ENCODE measurements at places on chromosomes 4 and X.

DNA sequence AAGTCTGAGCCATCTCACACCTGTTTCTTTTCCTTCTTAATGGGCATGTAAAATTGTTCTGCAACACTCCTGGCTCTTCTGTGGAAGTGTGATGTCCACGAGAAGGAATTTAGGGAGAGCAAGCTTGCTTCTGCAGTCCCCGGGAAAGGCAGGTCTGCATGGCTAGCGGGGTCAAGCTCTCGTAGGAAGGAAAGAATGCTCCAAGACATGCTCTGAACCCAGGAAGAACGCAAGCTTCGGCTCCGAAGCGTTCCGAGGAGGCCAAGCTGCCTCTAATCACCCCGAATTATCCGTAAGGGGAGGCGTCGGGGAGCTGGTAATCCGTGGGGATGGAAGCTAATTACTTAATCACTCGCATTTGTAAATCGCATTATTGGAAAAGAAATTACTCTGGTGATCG lies 177.7 kb downstream of the CRLF2 start:
- no peak for DNase-seq

DNA sequence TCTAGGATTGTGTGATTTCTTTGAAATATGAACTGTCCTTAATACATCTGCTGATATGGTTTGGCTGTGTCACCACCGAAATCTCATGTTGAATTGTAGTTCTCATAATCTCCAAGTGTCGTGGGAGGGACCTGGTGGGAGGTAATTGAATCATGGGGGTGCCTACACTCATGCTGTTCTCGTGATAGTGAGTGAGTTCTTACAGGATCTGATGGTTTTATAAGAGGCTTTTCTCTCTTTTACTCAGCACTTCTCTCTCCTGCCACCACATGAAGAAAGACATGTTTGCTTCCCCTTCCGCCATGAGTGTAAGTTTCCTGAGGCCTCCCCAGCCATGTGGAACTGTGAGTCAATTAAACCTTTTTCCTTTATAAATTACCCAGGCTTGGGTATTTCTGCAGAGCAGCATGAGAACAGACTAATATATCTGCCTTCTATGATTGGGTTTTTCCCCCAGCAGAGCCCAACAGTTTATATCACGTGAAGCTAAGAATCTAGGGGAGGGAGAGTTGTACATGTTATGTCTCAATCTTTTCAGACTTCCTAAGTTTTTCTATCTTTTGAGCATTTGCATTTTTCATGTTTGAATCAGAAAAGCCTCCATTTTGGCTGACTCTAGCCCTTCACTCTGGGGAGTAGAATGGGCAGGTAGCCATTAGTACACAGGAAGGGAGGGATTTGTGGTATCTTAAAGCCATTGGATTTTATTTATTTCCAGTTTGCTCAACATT lies 58.9 kb downstream of the PLAC1 start:
- DNase-seq: no peak

DNA sequence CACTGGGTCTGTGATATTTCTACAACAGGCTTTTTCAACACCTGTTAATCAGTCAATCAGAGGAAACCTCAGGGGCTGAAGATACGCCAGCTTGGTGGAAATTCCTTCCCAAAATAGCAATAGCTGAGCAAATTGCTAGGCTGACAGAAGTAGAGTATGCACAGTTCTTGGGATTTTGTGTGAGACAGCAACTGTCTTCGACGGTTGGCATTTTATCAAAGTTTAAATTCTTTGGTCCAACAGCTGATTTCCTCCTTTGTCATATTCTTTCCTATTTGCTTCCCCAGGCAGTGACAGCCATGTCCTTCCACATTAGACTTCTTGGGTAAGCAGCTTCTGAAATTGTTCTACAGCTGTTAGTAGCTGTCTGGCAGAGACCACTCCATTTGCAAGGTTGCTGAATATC lies 8.0 kb upstream of the PALLD start:
- no peak for DNase-seq

- no peak for DNase-seq
Measured at GRCh38 chrX:68917799-68918198, 89.0 kb downstream of the EFNB1 start.

- DNase-seq: no peak
Measured at GRCh38 chr4:71217688-71218087, 121.1 kb upstream of the SLC4A4 start.

DNA sequence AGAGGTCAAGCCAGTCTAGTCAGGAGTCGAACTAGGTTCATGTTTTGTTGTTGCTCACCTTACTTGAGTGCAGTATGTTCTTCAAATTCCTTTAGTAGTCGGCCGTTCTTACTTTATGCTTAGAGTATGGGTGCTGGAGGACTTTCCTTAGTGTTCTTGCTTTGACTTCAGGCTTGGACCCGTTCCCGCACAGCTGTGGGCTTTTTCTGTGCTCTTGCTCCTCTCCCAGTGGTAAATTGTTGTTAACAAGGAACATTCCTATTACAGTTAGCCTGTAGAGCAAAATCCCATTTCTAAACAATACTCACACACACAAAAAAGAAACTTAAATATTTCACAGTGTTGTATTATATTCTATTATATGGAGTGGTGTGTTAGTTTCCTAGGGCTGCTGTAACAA lies 113.5 kb downstream of the RAP1GDS1 start:
- no peak for DNase-seq

- DNase-seq: no peak
Measured at GRCh38 chr4:11546391-11547175, 117.9 kb upstream of the HS3ST1 start.

- DNase-seq: no peak
Measured at GRCh38 chr4:111215755-111216154, 592.9 kb upstream of the PITX2 start.

DNA sequence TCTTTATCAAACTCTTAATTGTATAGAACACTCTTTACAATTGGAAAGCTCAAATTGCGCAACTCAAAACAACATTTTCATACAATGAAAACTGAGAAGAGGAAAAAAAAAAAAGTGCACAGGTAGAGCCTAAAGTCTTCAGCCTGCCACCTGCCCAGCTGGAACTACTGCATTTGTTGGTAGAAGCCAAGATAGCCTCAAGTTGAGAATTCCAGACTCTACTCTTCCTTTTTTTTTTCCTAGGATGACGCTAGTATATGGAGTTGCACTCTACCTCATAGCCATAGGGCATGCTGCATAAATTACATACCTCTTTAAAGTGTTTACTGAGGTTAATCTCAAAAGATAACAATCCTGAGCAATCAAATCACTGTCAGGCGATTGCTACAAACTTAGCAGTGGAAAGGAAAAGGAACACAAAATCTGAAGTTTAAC lies 13.6 kb downstream of the ABCG2 start:
- no peak for DNase-seq

- DNase-seq: no peak
Measured at GRCh38 chrX:53075011-53075410, 7.2 kb upstream of the TSPYL2 start.

- DNase-seq: no peak
Measured at GRCh38 chr4:58734030-58734674, 1624.0 kb upstream of the IGFBP7 start.

GRCh38 chrX:46463682-46464081 lies 81.5 kb downstream of the ZNF674 start:
- DNase-seq: no peak

DNA sequence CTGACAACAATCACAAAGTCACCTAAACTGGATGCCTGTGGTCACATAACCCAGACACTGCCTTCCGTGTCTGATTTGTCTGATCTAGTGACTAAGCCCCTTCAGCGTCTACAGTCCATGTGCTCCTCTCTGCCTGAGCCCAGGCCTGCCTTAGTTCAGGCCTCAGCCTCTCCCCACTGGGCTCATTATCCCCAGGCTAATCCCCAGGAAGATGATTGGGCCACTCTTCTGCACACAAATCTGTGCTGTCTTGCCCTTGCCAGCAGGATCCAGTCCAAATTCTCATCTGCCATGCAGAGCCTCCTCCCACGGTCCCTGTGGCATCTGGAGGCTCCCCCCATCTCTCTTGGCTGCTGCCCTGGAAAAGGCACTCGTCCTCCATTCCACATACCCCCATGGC lies 96.5 kb downstream of the SLC2A9 start:
- DNase-seq: peak; percentile 67

DNA sequence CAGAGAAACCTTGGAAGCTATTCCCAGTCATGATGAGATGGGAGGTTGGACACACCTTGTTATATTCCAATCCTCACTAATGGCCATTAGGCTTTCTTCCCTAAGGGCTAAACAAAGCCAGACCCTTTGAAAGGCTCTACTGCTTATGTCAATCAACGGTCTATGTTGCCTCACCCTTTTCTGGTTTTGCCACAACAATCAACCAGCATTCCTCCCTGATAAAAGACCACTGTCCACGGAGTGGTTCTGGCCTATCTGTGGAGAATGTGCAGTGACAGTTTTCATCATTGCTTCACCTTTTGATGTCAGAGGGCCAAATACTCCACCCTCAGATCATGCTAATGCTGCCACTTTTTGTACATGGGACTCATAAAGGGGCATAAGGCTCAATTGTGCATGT lies 913.4 kb downstream of the RPA4 start:
- DNase-seq: no peak

GRCh38 chr4:154720618-154721267 lies 23.1 kb upstream of the LRAT start:
- no peak for DNase-seq

DNA sequence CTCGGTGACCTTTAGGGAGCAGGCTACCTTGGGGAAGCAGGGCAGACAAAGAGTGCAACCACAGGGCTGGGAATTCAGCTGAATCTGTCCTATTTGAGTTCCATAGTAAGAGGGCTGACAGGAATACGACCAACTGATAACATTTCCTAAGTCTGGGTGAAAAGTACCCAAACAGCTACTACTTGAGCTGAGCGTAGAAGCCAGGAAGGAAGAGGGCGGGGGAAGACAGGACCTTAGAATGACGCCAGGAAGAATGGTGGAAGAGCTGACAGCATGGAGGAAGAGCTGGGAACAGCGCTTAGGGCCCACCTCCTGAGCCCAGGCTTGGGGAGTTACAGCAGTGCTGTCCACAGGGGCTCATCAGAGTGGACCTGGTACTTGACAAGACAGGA lies 14.4 kb downstream of the MECP2 start:
- no peak for DNase-seq

DNA sequence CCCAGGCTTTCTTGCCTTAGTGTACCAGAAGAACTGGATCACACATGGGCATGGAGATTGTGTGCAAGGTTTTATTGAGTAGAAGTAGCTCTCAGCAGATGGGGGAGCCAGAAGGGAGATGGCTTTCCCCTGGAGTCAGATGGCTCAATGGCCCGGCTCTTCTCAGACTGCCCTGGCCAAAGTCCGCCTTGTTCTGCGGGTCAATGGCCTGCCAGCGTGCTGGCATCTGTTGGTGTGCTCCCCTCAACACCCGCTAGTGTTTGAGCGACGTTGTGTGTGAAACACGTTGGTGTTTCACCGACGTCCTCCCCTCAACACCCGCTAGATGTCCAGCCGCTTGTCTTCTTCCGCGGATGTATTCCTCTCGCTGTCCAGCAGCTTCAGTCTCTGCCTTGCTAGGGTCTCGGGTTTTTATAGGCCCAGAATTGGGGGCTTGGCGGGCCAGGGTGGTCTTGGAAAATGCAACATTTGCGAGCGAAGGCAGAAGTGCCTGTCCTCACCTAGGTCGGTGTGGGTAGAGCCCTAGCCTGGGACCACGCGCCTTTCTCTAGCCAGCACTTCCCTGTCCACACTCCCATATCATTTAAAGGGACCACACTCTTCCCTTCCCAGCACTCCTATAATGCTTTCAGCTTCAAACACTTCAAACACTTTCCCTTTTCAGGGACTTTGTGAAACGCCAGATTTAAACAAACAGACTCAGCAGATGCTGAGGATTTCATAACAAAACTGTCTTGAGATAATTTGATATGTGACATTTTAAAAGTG lies 21.1 kb upstream of the PRKG2 start:
- DNase-seq: no peak

DNA sequence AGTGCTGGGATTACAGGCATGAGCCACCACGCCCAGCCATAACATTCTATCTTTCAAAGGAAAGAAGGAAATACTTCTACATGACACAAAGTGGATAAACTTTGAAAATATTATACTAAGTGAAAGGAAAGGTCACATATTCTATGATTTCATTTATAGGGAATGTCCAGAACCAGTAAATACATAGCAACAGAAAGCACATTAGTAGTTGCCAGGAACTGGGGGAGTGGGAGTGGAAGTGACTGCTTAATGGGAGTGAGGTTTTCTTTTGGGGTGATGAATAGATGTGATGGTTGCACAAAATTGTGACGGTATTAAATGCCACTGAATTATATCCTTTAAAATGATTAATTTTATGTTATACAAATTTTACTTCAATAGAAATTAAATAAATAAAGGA lies 95.7 kb upstream of the IL15 start:
- no peak for DNase-seq

DNA sequence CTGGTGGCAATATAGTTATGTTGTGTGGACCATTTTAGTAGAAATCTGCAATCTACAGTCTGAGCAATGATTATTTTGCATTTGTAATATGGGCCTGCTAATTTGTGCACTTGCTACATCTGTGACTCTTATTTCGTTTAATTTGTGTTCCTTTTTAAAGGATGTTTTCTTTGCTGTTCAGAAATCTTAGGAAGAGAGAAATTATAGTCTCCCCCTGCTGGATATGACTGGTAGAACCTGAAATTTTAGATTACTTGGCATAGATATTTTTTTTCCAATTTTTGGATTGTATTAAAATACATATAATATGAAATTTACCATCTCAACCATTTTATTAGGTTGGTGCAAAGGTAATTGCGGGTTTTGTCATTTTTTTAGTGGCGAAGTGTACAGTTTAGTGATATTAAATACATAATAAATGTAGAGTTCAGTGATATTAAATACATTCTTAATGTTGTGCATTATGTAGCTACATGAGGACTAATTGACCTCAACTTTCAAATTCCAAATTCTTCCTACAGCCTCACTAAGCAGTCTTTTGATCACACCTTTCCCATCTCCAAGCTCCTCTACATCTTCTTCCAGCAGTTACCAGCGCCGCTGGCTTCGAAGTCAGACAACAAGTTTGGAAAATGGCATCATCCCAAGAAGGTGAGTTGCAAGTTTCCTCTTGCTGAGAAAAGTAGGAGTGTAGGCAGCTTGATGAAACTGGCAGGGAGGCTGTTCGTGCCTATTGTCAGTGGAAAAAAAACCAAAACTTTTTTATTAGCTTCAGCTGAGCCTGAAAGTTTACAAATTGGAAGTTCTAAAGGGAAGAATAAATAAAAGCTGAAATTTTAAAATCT lies 82.2 kb downstream of the FNIP2 start:
- DNase-seq: no peak

GRCh38 chr4:164379694-164380093 lies 374.2 kb upstream of the SMIM31 start:
- DNase-seq: no peak

DNA sequence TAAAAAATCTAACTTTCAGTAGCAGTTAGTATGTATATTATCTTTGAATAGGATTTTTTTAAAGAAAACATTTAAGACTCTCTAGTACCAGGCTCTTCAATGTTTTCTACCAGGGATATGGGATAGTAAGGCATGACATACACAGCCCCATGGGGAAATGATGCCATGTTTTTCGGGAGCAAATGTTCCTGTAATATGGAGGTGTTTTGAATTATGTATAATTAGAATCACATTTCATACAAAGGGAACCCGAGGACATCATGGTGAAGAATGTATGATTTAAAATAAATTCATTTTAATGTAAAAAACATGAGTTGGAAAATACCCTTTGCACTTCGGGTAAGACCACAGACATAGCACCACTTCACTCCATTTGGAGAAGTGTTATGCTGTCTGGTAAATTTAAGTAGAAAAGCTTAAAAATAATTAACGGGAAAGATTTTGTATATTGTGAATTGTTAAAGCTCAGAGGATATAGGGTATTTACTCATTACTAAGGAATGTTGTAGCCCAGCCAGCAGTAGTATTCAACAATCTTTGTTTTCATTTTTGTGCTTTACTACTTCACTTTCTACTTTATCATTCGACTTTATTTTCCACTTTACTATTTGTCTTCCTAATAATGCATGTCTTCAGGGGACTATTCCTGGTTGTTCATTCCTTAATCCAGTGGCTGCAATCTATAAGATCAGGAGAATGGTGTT lies 2050.7 kb downstream of the ARAP2 start:
- no peak for DNase-seq

Measured in NCI-H2171 (cell line).